ENCODE measurements at places on chromosomes 1 and 21.
A peak's percentile ranks its signal among the peaks of the same experiment; 100 is the strongest.

DNA sequence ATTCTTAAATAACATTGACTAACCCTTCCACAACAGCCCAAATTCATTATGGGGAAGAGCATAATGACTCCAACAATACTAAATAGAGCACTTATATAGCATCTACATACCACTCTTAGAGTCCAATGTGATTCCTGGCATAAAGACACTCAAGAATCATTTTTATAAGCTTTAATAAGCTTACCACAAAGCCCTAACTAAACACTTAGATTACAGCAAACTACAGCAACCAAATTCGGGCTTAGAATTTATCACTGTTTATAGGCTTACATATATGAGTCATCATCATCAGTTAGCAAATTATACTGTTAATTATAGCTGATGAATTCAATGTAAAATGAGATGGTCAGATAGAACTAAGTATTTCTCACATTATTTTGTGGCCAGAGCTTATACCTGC, 7.3 kb downstream of the SCYL3 start:
- no peak for DNase-seq

GRCh38 chr1:16007671-16008341, 3.8 kb downstream of the SRARP start:
- DNase-seq = no peak

GRCh38 chr1:55689800-55690199, 474.6 kb upstream of the USP24 start:
- no peak for DNase-seq

GRCh38 chr1:228231189-228231588, 23.3 kb downstream of the OBSCN start:
- no peak for DNase-seq

DNA sequence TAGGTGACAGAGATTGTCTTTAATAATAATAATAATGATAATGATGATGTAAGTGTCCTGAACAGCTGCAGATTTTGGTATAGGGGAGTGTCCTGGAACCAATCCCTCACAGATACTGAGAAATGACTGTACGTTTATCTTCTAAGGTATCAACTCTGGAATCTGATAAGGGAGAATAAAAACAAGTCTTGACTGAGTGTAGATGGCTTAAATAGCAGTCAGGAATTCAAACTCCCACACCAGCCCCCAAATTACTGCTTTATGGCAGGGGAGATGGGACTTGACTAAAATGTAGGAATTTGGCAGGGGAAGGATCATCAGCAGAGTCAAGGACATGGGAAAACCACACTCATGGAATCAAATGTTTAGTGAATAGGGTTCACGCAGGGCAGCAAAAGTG, 6.1 kb upstream of the VHLL start:
- DNase-seq = no peak

DNA sequence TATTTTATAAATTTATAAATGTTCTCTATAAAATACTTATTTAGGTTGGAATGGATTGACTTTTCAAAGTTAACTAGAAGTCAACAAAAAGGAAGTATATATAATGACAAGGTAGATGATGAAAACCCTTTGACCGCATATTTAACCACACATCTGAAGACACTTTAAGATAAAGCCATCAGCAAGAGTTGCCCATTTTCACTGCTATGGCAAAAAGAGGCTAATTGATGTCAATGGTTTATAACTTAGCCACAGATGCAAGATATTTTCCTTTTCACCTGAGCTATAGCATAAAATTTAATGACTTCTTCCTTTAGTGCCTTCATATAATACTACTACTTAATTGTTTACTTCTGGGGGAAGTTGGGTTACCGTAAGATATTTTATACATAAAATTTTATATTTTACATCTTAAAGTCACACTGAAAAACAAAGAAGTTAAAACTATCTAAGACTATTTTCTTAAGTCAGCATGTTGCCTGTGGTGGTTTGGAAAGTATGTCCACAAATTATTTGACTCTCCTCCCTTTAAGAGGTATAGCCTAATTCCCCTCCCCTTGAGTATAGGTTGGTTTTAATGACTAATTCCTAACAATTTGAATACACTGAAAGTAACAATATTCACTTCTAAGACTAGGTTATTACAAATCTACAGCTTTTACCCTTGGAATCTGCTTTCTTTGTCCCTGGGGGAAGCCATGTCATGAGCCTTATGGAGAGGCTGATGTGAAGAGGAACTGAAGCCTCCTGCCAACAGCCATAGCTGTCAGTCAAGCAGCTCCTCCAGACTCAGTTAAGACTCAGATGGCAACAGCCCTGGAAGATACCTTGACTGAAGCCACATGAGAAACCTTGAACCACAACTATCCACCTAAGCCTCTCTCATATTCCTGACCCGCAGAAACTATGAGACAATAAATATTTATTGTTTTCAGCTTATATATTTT, 40.3 kb upstream of the LRRC8B start:
- no peak for DNase-seq

GRCh38 chr1:60963167-60963940, 119.0 kb upstream of the NFIA start:
- no peak for DNase-seq

DNA sequence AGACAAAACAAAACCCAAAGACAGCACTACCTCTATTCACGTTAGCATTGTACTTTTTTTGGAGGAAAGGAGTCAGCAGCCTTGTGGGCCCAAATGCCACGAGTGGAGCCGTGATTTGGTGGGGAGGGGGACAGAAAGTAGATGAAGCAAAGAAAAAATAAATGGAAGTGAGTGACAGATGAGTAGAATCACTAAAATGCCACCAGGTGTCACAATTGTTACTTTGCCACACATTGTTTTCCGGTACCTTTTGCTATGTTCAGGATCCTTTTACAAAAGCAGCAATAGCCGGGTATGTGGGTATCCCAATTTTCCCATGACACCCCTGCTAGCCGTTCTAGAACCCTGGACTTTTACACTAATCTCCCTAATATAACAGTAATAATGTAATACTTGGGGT, 85.0 kb upstream of the AK4 start:
- no peak for DNase-seq

DNA sequence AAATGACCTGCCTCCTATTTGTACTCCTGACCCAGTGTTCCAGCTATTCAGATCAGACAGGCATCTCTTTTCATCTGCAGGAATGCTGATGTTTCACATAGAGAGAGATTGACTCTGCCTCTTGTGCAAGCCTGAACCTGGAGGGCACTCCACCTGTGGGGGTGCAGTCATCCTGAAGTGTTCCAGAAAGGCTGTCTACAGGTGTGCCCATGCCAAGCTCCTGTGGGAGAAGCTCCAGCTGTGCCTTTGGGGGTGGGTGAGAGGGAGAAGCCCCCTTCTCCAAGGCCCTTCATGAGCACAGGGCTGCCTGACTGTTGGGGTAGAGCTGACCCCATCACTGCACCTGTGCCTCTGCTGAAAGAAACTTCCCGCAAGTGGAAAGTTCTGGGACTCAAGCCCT, 22.8 kb downstream of the IFI44 start:
- no peak for DNase-seq

GRCh38 chr1:54500107-54500431, 48.0 kb upstream of the ACOT11 start:
- peak; percentile 9 for DNase-seq

GRCh38 chr1:67148516-67149178, 13.9 kb upstream of the C1orf141 start:
- no peak for DNase-seq

DNA sequence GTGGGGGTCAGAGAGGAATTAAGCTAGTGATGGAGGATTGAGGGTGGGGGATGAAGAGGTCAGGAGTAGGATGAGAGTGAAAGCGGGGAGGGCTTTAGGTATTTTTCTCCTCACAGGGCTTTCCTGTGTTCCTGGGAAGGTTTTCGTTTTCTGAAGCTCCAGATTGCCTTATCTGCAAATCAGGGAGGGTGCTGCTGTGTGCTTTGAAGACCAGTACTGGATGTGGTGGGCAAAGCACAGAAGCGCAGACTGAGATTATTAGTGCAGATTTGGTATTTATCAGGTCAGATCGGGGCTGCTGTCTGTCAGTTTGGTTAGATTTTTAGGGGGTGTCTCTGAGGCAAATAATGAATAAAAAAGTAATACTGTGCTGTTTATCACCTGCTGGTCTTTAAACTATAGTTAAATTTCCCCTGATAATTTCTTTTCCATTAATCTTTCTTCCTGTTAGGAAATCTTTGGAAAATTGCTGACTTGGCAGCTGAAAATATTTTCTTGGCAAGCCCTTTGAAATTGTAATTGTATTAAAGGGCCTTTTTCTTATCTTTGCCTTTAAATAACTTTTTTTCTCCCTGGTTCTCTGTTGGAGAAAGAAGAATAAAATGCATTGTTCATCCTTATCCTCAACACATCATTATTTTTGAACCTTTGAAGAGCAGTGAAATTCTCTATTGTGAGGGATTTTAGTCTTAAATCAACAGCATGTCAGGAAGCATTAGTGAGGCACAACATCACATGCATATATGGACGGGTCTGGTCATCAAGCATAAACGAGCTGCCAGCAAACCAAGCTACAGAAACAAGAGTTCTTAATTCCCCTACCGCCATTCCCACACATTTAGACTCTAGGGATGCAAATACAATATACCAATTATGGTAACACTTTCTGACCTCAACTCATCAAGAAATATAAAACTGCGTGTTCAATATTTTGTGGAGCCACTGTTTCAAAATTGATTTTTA, 139.6 kb downstream of the S1PR1 start:
- DNase-seq = no peak

GRCh38 chr1:24769656-24770651, 24.7 kb downstream of the CLIC4 start:
- DNase-seq = no peak

DNA sequence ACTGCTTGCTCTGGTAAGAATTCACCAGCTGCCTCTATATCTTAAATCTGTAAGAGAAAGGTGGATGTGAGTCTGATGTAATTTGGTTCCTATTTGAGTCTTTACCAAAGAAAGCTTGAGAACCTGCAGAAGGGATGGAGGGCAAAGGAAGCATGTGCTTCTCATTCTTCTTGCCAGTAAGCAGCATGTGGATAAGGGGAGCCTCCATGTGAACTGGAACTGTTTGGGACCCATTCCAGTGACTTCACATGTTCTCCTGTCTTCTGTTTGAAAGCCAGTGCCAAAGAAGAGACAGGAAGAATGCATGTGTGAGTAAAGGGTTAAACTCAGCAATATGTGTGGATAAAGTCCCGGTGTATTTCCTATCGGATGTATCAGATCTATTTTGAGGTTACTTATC, 119.6 kb upstream of the ADGRL2 start:
- DNase-seq = no peak

DNA sequence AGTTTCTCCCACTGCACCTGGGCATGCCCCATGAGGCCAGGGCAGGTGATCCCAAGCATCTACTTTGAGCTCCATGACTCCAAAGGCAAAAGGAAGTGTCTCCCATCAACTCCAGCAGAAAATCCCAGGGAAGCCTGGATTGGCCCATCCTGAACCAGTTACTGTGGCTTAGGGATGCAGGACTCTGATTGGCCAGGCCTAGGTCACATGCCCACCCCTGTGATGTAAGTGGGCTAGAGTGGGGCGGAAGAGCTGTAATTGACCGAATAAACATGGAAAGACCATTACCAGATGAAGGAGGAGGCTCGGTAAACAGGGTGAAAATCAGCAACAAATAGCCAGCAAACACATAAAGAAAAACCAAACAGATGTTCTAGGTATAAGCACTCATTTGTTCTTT, 45.2 kb downstream of the MATN1 start:
- no peak for DNase-seq

- no peak for DNase-seq
These were observed 132.2 kb downstream of the ITSN1 start for GRCh38 chr21:33774551-33774950.

DNA sequence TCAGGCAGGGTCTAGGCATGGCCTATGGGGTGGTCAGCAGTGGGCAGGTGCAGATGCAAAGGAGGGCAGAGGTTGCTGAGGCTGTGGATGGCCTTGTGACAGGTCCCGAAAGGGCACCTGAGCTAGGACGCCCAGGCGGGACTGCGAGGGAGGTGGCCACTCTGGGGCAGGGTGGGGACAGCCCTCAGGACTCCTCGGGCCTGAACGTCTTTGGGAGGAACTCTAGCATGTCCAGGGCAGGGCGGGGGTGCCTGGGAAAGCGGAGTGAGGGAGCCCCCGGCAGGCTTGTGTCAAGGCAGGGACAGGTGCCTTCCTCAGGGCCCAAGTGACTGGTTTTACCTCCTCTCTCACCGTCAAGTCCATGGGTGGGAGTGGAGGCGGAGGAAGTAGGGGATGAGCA, 125.4 kb upstream of the WNT4 start:
- DNase-seq = no peak

DNA sequence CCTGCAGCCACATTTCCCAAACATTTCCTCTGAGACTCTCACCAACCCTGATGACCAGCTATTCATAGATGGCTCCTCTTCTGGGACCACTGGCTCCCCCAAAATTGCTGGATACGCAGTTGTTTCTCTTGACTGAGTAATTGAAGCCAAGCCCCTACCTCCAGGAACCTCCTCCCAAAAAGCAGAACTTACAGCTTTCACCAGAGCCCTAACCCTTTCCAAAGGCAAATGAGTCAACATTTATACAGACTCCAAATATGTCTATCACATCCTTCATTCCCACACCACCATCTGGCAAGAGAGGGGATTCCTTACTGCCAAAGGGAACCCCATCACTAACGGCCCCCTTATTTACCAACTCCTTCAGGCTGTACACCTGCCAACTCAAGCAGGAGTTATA, 20.3 kb upstream of the CA6 start:
- no peak for DNase-seq

DNA sequence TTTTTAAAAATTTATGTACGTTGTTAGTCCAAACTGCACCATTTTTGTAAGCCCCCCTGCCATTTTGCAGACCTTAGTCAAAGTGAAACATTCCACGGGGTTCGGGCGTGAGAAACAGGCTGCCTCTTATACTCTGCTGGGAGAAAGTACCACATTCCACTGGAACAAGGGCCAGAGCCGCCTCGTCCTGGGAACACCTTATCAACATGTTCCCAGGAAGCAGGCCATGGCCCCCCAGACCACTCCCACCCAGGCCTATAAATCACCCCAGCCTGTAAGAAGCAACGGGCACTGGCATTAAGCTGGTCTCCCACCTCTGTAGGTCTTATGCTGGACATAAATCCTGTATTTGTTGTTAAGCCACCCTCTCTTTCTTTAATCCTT, 854 bp upstream of the ZRANB2 start:
- DNase-seq = no peak

DNA sequence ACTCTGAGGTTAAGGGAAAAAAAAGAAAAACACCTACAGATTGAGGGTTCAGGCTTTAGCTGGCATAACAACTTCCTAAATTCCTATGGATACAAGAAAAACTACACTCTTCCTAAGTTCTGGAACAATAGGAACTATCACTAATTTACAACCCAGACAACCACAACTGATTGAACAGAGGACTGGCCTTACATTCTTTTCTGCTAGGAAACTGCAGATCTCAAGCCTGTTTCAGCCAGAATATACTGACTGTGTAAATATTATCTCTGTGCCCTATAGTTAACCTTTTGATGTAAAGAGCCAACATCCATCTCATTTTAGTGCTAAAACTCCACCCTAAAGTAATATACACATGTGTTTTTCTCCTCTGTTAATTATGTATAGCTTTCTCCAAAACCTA, 1186.5 kb upstream of the TMPRSS15 start:
- DNase-seq = no peak

GRCh38 chr1:210596641-210597040, 267.9 kb downstream of the HHAT start:
- no peak for DNase-seq
